ENCODE measurements at places on chromosomes 3 and 15.
A peak's percentile ranks its signal among the peaks of the same experiment; 100 is the strongest.

DNA sequence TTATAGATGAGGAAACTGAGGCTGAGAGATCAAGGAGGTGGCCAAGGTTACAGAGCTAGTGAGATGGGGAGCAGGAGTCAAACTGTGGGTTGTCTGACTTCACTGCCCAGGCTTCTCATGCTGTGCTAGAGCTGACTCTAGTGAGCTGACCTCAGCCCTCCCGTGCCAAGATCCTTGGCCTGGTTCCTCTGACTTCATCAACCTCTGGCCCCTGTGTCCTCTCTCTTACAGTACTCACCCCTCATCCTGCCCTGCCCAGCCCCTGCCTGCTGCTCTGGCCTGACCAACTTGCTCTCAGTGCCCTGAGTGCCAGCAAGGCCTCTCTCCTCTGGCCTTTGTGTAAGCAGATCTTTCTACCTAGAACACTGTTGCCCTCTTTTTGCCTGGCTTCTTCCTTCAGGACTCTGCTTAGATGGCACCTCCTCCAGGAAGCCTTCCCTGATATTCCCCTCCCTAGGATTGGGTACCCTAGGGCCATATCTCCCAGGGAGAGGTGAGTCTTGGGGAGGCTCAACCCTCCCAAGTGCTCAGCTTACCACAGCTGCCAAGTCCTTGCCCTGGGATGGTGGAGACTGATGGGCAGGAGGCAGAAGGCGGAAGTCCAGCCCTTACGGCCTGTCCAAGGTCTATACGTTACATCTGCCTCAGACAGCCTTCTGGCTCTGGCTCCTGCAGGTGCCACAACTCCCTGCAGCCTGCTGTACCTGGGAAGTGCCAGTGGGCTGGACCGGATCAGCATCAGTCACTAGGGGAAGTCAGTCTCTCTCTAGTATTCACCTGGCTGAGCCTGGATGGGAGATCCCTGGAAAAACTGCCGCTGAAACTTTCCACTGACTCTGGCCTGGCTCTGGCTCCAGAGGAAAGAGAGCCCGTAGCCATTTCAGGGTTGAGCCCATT is 36.3 kb upstream of the FAM107A start:
- DNase-seq, result no peak

DNA sequence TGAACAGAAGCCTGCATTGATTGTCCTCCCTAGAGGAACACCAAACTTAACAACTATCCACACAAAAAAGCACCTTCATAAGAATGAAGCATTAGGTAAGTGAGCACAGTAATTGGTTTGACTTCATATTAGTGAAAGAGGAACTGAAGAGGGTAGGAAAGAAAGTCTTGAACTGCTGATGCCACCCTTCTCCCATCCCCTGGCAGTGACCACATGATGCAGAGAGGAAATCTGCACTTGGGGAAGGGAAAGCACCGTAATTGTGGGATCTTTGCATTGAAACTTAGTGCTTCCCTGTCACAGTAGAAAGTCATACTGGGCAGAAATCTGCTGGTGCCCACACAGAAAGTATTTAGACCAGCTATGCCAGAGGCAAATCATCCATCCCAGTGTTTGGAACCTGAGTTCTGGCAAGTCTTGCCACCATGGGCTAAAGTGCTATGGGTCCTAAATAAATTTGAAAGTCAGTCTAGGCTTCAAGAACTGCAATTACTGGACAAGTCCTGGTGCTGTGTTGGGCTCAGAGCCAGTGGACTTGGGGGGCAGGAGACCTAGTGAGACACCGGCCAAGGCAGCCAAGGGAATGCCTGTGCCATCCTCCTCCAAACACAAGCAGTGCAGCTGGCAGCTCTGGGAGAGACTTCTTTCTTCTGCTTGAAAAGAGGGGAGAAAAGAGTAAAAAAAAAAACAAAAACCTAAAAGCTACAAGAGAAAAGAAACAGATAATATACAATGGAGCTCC is 63.6 kb downstream of the SLC15A2 start:
- no peak for DNase-seq

DNA sequence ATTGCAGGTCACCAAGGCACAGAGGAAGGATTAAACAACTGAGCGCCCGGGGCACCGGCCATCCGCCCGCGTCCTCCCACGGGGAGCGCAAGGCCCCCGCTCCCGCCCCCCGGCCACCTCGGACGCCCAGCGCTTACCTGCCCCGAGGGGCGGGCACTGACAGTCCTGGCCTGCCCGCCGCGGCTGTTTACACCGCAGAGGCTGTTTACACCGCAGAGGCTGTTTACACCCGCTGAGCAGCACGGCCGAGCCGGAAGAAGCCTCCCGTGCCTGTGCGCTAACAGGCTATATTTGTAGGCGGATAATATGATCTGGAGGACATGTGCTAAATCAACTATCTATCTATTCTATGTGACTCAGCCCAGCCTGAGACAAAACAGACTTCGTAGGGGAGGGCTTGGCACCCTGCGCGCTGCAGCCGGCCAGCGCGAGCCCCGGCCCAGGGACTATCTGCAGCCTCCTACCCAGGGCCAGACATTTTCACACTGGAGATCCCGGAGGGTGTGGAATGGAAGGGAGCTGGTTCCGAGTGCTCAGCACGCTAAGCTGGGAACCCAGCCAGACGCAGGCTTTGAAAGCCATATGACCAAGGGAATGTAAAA is at the start of gene LRRC2:
TSS of gene LRRC2 (minus strand) at position 263 of the 602 bp plus-strand sequence. CDS start 14,711 bp downstream, outside the sequence.
- no peak for DNase-seq

DNA sequence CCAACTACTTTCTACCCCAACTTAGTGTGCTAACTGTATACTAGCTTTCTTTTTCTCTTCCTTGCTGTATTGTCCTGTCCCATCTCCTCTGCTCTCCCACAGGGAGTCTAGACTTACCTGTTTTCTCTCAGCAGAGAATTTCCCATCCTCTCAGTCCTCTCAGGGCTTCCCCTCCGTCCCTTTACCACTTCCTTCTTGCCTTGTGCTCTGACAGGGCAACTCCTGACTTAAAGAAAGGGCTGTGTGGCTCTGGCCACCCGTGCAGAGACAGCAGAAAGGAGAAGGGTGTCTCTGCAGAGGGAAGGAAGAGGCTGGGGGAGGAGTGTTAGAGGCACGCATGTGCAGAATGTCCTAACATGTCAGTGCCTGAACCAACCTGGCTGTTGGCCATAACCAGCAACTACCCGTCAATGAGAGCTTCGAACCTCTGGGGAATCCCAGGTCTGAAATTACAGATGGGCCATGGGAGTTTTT is at the start of gene GCSAM:
TSS of gene GCSAM (minus strand) at position 274 of the 474 bp plus-strand sequence. CDS start at position 146, 128 bp downstream.
- DNase-seq, result peak; percentile 61

DNA sequence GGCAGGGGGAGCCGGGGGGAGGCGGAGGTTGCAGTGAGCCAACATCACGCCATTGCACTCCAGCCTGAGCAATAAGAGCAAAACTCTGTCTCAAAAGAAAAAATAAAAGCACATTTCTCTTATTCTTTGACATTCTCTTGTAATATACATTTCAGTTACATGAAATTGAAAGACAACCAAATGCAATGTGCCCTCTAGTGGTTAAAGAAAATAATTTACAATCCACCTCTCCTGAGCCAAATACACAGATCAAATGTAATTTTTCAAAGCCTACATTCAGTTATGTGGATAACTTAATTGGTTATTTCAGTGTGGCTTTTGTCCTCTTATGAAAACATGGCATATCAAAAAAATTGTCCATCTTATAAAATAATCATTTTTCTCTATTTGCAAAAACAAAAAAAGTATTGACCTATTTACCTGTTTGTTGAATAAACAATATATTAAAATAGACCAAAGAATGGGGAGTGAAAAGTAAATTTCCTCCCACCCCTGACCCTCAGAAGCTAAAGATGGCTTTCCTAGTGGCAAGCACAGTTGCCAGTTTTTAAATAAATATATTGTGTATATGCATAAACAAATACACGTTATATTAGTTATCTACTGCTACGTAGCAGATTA is 14.2 kb upstream of the U2SURP start:
- DNase-seq, result peak; percentile 26

GRCh38 chr15:43168192-43169107 is 16.8 kb upstream of the CCNDBP1 start:
- DNase-seq, result no peak

- DNase-seq, result peak; percentile 54
Measured at GRCh38 chr3:111338059-111338698, 203.8 kb upstream of the CD96 start.
